ENCODE measurements at places on chromosomes 3 and 15.

- no peak for DNase-seq
Measured at GRCh38 chr3:188404701-188405100, 250.7 kb downstream of the LPP start.

DNA sequence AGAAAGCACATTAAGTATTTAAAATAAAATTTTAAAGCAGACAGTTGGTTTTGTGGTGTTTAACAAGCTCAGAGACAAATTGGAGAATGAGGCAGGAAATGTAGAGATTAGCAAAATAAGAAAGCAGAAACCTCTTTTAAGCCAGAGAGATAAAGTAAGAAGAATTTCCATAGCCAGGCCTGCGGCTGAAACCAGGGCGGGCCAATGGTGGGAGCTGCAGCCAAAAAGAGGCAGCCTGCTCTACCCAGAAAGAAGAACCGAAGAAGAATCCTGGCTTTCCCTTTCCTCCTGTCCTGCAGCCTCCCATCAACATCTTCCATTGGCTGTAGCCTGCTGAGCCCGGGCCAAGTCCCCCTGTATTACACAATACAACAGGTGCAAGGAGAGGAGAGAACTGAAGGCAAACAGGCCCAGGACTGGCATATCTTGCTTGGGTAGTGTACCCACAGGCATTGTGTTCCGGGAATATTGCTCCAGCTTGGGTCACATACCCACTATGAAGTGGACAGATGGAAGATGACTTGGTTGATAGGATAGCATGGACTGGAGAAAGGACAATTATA, 11.5 kb upstream of the TFG start:
- no peak for DNase-seq

DNA sequence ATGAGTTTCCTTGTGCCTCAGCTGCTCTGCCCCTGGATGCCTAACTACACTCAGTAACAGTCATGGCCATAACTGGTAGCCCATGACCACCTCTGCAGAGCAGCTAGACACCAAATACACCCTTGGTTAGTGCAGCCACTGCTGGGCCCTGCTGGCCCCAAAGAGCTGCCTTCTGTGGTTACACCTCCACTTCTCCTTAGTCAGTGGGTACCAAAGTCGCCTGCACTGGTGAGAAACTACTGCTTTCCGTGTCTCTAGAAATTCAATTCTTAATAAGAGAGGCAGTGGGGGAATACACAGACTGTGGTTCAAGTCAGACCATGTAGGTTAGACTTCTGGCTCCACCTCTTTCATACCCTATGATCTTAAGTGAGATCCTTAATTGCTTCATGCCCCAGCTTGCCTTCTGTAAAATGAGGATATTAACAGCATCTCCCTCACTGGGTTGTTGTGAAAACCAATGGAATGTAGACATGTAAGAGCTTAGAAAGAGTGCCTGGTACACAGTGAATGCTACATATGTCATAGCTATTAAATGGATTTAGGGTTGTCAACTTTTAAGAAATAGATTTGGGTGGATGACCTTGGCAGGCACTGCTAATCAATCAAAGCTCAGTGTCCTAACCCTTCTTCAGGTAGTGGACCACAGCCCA, 18.2 kb downstream of the HEG1 start:
- DNase-seq = no peak

DNA sequence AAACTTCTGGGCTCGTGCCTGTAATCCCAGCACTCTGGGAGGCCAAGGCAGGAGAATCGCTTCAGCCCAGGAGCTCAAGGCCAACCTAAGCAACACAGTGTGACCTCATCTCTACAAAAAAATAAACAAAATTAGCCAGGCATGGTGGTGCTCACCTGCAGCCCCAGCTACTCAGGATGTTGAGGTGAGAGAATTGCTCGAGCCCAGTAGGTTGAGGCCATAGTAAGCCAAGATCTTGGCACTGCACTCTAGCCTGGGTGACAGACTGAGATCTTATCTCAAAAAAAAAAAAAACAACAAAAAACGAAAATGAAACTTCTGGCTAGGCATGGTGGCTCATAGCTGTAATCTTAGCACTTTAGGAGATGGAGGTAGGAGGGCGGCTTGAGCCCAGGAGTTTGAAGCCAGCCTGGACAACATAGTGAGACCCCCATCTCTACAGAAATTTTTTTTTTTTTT, 53.7 kb downstream of the PIK3CB start:
- no peak for DNase-seq

DNA sequence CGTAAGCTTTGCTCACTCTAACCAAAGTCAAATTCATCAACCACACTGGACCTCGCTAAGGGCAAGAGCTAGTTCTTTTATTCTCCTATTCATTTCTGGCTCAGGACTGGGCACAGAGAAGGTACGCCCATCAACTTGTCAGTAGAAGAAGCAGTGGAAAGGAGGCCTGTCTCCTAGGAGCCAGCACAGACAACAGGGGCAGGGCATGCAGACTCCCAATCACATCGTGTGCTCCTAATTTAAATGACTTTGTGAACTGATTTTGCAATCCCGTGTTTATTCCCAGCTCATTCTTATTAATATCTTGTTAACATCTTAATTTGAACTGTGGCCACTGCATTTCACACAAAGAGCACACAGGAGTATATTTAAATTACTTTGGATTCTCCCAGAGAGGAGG, 161.1 kb upstream of the BCL6 start:
- no peak for DNase-seq

- DNase-seq = no peak
Measured at GRCh38 chr3:152430223-152431002, 161.7 kb downstream of the MBNL1 start.

DNA sequence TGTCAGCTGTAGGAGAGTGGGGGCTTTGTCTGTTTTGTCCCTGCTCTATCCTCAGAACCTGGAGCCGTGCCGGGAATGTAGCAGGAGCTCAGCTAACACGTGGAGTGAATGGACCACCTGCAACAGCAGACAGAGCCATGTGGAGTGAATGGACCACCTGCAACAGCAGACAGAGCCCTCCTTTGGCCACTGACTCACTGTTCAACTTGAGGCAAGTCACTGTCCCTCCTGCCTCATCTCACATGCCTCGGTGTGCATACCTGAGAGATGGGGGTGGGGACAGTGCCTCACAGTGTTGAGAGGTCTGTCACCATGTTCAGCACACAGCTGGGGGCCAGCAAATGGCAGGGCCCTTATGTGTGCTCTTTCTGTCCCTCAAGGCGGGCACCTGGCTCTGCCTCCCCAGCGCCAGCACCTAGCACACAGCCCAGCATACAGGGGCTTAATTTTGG, 27.9 kb downstream of the FEM1B start:
- no peak for DNase-seq

GRCh38 chr15:75208501-75209288, 7.0 kb downstream of the C15orf39 start:
- DNase-seq = no peak
